NCI-H510A treated with DMSO at 0.1 percent for 48 hours (cell line): ENCODE measurements at places on chromosomes 1 and 21.

DNA sequence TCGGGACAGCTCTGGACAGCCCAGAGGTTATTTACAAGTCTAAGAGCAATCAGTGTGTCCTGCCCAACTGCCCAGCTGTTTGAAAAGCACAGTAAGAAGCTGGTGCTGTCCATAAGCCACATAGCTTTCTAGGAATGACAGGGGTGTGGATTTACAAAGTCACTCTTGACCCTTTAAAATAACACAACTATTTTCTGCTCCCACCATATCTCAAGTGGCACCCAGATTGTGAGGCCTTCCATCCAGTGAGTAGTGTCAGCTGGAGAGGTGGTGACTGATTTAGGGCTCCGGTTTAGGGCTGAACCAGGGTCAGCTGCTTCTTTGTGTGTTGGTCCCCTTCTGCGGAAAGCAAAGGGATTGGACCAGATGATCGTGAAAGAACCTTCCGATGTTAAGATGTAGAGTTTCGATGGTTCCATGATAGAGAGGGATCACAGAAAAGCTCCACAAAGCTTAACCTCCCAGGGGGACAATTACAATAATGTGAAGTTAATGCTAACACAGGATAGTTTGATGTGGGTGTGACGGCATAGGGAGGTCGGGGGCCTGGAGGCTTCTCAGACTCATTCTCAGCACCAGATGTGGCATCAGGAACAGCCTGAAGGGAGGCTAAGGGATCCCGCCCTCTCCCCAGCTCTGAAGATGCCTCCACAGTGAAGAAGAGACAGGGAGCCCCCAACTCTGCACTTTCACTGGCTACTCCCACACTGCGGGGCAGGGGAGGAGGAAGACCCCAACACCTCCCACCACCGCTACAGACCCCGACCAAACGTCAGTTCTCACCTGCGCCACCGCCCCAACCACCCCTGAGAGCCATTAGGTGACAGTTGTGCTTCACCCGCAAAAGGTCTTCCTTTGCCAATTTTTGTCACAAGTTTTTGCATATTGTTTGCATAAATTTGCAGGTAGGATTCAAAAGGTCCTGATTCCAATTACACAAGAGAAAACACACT, 40.6 kb downstream of the LRRC3 start:
- no peak for DNase-seq

- no peak for DNase-seq
These were observed 54.3 kb upstream of the HSD17B7 start for GRCh38 chr1:162736184-162736583.

- no peak for DNase-seq
These were observed 33.7 kb downstream of the NFASC start for GRCh38 chr1:204904228-204904810.

GRCh38 chr1:168717906-168718891, 10.8 kb downstream of the DPT start:
- no peak for DNase-seq

- DNase-seq, result no peak
These were observed 27.7 kb downstream of the RAB7B start for GRCh38 chr1:205975387-205975998.
